ENCODE measurements at places on chromosomes 7 and 10.

GRCh38 chr10:124676416-124677062 lies 67.6 kb downstream of the FAM53B start:
- no peak for DNase-seq

- no peak for DNase-seq
Measured at GRCh38 chr7:25132430-25132829, 7.4 kb upstream of the CYCS start.

GRCh38 chr10:60823324-60823723 lies 45.0 kb downstream of the CDK1 start:
- DNase-seq, result no peak

DNA sequence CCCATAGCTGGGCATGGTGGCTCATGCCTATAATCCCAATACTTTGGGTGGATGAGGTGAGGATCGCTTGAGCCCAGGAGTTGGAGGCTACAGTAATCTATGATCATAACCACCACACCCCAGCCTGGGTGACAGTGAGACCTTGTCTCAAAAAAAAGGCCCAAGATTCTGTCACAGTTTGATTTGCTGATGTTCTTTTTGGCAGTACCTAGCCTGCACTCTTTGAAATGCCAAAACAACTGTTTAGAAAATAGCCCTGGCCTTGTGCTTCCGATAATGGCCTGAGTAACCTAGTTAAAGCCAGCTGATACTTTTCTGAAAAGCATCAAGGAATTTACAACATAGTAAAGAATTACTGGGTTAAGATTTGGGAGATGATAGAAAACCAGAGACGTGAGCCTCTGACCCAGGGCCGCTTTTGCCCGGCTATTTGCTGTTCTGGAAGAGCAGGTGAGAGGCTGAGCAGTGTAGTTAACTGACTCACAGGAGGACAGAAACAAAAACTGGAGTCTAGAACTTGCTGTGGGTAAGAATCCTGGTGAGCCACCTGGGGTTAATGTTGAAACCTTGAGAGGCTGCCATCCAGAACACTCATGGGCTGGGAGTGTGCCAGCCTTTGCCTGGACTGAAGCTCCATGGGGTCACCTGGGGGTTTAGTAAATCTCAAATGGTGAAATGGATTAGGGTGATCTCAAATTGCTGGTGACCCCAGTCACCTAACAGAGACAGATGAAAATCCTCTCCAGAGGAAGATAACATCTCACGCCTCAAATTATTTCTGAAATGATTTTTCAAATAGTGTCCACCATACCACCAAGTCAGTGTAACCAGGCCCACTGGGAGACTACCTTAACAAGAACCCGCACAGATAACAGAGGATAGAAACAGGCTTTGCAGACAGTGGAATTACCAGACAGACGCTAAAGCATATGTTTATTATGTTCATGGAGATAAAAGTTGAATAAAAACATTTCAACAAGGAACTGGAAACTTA lies 51.8 kb downstream of the GALNT11 start:
- no peak for DNase-seq

DNA sequence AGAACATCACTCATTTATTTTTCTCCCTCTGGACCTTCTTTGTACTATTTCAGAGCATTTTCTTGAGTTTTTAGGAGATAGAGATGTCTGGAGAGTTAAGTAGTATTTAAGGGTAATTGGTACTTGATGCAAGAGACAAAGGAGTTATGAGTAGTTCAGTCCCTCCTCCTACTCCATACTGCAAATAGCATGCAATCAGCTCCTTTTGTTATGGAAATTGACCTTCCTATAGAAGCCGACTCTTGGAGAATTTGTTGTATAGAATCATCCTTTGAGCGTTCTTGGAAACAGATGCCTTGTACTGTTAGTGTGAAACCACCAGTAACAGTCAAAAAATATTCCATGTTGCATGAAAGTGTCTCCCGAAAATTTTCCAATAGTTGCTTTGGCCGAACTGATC lies 428.2 kb upstream of the GALNT17 start:
- no peak for DNase-seq

GRCh38 chr7:45350896-45351295 lies 193.3 kb downstream of the RAMP3 start:
- no peak for DNase-seq

- DNase-seq, result no peak
Measured at GRCh38 chr7:92769394-92769699, 67.0 kb downstream of the CDK6 start.

DNA sequence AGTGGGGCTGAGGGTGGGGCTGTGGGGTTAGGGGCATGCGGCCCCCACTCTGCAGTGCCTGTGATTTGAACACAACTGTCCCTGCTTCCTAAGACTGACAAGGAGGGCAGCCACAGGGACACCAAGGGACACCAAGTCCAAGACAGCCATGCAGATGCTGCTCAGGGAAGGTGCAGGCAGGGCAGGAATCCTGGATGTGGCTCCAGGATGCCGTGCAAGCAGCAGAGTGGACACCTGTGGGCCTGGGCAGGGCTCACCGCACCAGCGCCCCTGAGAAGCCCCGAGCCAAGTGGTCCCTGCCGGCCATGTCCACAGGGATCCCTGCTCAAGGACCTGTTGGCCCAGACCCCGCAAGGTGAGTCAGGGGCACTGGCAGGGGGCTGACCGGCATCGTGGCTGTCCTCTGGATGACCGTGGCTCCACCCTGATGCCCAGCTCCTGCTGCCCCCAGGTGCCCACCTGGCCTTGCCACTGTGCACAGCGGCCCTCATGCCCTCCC lies 58.5 kb downstream of the STK32C start:
- no peak for DNase-seq

GRCh38 chr7:141541375-141541774 lies 9.8 kb upstream of the AGK start:
- DNase-seq, result no peak

- DNase-seq, result no peak
Measured at GRCh38 chr10:46245381-46245900, 41.4 kb upstream of the ANTXRL start.

- no peak for DNase-seq
Measured at GRCh38 chr10:8360814-8361509, 306.5 kb downstream of the GATA3 start.

GRCh38 chr7:47710201-47710935 lies 128.5 kb upstream of the TNS3 start:
- DNase-seq, result no peak

DNA sequence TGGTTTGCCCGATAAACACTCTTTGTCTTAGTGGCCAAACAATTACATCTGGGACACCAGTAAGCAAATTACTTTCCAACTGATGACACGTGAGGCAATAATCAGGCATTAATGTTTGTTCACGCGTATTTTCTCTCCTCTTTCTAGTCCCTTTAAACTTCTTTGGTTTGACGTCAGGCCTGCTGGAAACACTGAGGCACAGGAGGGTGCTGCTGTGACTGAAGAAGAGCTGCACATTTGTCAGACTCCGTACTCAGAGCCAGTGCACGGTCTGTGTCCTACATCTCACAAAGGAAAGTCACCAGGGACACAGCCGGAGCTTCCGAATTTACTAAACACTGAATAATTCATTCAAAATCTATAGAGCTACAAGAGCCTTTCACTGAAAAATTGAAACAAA lies 57.6 kb upstream of the ANAPC16 start:
- no peak for DNase-seq

GRCh38 chr7:158740013-158740656 lies 35.5 kb upstream of the NCAPG2 start:
- DNase-seq, result no peak

DNA sequence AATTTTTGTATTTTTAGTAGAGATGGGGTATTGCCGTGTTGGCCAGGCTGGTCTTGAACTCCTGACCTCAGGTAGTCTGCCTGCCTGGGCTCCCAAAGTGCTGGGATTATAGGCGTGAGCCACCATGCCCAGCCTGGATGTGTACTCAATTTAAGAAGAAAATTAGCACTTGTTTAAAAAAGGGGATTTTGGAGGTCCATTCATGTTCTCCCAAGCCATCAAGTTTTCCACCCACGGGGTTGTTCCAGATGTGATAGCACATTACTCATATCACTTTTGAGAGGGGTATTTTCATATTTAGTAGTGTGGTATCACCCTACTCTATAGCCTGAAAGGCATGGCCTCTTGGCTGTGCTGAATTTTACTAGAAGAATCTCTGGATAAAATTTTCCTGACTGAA lies 10.5 kb upstream of the SLC26A3 start:
- DNase-seq, result no peak

- no peak for DNase-seq
Measured at GRCh38 chr7:75039166-75039565, 34.4 kb downstream of the RCC1L start.

DNA sequence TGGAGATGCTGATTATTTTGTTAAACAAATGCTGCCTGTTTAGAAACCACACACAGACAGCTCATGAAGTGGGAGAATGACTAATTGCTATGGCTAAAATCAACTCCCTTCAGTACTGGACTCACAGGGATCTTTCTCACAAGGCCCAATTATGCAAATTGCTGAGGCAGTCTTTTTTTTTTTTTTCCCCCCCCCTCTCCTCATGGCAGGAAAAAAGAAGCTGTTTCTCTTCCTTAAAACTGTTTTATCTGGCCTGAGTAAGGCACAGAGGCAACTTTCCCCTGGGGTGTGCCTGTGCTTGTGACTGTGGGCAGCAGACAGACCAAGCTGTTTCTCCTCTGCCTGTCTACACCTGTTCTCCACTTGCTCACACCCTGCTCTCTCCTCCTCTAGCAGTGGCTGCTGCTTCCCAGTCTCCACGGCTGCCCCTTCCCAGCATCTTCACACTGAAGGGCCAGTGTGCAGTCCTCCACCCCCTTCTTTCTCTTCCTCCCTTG lies 65.4 kb upstream of the STEAP1B start:
- DNase-seq, result no peak

GRCh38 chr10:108358912-108359311 lies 1194.4 kb upstream of the SORCS1 start:
- peak; percentile 2 for DNase-seq

DNA sequence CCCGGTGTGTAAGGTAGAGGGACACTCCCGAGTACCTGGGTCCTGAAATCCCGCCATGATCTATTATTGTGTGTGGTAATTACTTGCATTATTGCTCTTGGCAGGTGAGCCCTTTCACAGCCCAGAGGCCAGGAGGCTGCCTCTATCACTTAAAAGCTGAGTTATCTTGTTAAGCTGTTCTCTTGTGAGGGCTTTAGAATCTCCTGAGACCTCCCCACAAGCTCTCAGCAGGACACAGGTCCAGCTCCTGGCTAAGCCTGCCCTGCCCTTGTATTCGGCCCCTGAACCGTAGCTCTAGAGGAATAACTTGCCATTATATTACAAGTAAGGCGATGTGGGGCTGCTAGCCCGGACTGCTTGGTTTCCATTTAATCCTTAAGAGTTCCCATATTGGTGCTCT lies 13.9 kb downstream of the SND1 start:
- DNase-seq, result no peak

- DNase-seq, result no peak
Measured at GRCh38 chr7:105353752-105354328, 34.9 kb downstream of the SRPK2 start.

- no peak for DNase-seq
Measured at GRCh38 chr7:151919595-151919994, 36.7 kb upstream of the GALNTL5 start.

DNA sequence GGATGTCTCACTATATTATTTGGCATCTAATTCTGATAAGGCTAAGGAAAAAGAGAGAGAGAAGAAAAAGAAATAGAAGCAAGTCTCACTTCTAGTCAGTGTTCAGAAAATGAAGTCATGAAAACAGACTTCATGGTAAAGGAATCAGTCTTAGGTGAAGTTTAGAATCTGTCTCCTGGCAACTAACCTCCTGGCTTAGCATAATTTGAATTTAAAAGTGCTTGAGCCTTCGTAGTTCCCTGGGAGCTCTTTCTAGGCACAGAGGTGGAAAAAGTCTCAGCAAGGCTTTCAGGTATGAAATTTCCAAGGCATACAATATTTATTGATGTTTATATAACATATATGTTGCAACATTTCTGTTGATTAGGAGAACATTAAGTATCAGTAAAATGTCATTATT lies 10.4 kb downstream of the CHRM2 start:
- no peak for DNase-seq

GRCh38 chr10:17076626-17077345 lies 52.8 kb downstream of the CUBN start:
- no peak for DNase-seq

- DNase-seq, result no peak
Measured at GRCh38 chr7:36207451-36208291, 54.6 kb downstream of the EEPD1 start.

GRCh38 chr10:86348321-86349210 lies 18.0 kb downstream of the GRID1 start:
- DNase-seq, result no peak

- no peak for DNase-seq
Measured at GRCh38 chr10:31030260-31030659, 1.4 kb downstream of the ZNF438 start.

GRCh38 chr10:49116509-49117375 lies 1.4 kb upstream of the VSTM4 start:
- DNase-seq, result no peak

GRCh38 chr10:132347211-132347930 lies 15.4 kb downstream of the LRRC27 start:
- DNase-seq, result no peak

GRCh38 chr10:70328018-70328417 lies 44.2 kb upstream of the NPFFR1 start:
- DNase-seq, result no peak

DNA sequence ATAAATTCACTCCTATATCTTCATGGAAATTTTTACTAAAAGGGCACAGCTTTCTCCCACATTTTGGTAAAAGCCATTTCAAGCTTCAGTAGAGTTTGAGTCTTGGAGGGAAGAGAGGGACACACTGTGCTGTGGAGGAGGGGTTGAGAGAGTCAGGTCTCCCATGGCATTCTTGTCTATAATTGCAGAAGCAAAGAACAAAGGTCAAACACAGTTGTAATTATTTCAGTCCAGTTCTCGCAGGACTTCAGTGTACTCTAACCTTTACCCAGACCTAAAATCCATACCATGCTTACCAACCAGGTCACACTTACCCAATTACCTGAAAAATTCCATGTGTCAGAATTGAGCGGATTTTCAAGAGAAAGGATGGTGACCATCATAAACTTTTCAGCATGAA lies 298.4 kb downstream of the XPNPEP1 start:
- DNase-seq, result no peak

DNA sequence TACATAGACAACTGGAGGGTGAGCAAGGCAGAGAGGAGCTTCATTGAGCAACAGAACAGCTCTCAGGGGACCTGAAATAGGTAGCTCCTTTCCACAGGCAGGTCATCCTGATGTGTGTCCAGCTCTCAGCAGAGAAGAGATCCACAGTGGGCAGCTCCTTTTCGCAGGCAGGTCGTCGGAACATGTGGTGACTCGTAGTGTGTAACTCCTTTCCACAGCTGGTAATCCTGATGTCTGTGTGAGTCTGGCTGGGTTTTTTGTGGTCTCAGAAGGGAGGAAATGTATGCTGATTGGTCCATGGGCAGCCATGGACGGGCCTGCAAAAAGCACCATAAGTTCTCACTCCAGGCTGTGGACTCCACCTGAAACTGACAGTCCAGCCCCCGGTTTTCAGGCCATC lies 24.4 kb upstream of the TES start:
- no peak for DNase-seq

- DNase-seq, result no peak
Measured at GRCh38 chr7:155963771-155964195, 151.5 kb upstream of the SHH start.
